ENCODE measurements at places on chromosomes 5 and 9. TPM values are rescaled to one million over a fixed set of nuclear protein-coding genes. Genes with fewer than 3 reads are reported as not detected.

Gene PROB1
- total RNA-seq: 1.3 TPM

Gene SHC3
- 0.83 TPM for total RNA-seq

DNA sequence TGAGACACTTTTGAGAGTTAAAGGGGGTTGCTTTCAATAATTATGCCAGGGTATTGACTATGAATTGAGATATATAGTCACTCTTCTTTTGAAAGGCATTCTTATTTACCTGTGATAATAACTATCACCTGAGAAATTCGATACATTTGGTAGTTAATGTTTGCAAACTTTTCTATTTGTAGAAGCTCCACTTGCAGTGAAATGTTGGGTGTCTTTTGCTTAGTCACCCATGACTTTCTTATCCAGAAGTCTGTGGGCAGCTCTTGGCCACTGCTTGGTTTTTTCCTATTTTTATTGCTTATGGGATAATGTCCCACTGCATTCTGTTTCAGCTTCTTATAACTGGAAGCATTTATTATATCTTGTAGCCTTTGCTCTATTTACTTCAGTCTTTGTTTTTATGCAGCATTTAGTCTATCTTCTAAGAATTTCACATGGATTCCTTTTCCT is 3.9 kb downstream of the MACIR start:
- DNase-seq: no peak
- H3K27ac ChIP-seq: no peak overlapping the region
- H3K36me3 ChIP-seq: no peaks in the 10 kb centered on the region
- no peak overlapping the region for H3K4me3 ChIP-seq
- no peaks in the 10 kb centered on the region for H3K27me3 ChIP-seq
- H3K4me1 ChIP-seq: peaks cover 4% of the 10 kb centered on the region

GRCh38 chr9:130480673-130481072 is 35.9 kb downstream of the ASS1 start:
- no peaks in the 10 kb centered on the region for H3K36me3 ChIP-seq
- H3K27me3 ChIP-seq: peaks cover 8% of the 10 kb centered on the region
- no peak overlapping the region for H3K27ac ChIP-seq

DNA sequence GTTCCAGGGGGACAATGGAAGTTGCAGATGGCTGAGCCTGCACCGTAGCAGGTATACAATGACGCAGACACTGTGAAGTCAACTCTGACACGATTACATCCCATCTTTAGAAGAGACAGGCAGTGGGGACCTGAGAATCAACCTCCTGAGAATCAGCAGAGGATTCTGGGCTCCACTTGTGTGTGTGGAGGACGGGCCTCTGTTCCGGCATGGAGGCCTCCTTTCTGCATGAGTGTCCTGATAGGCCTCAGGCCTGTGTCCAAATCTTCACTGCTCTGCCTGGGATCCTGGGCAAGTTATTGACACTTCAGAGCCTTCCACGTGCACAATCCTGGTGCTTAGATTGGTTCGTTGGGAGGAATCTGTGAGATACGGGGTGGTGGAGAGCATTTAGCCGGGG is 151.2 kb upstream of the COL5A1 start:
- no peak overlapping the region for H3K4me3 ChIP-seq
- no peaks in the 10 kb centered on the region for H3K36me3 ChIP-seq
- peaks cover 31% of the 10 kb centered on the region for H3K4me1 ChIP-seq
- no peak overlapping the region for H3K27ac ChIP-seq

DNA sequence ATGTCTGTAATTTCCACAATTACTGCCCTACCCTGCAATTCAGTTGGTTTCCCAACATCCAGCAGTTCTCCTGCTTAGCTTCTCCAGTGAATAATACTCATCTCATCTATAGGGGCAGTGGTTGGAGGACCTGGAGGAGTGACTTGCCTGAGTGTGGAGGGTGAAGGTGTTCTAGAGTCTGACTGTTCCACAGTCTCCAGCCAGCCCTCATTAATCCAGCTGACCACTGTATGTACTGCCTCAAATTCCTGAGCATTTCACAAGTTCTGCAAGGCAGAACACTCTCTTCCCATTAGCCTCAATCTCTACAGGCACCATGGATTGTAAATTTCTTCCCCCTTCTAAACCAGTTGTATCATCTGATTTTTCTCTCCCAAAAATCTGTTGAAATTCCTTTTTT is 147.4 kb upstream of the NFIL3 start:
- H3K4me1 ChIP-seq: peaks cover 5% of the 10 kb centered on the region
- no peaks in the 10 kb centered on the region for H3K27me3 ChIP-seq
- H3K27ac ChIP-seq: no peak overlapping the region

- H3K4me3 ChIP-seq: no peak overlapping the region
- no peak overlapping the region for H3K27ac ChIP-seq
- H3K4me1 ChIP-seq: peaks cover 2% of the 10 kb centered on the region
Observed at GRCh38 chr9:128928624-128929023, 7.8 kb downstream of the PHYHD1 start.

DNA sequence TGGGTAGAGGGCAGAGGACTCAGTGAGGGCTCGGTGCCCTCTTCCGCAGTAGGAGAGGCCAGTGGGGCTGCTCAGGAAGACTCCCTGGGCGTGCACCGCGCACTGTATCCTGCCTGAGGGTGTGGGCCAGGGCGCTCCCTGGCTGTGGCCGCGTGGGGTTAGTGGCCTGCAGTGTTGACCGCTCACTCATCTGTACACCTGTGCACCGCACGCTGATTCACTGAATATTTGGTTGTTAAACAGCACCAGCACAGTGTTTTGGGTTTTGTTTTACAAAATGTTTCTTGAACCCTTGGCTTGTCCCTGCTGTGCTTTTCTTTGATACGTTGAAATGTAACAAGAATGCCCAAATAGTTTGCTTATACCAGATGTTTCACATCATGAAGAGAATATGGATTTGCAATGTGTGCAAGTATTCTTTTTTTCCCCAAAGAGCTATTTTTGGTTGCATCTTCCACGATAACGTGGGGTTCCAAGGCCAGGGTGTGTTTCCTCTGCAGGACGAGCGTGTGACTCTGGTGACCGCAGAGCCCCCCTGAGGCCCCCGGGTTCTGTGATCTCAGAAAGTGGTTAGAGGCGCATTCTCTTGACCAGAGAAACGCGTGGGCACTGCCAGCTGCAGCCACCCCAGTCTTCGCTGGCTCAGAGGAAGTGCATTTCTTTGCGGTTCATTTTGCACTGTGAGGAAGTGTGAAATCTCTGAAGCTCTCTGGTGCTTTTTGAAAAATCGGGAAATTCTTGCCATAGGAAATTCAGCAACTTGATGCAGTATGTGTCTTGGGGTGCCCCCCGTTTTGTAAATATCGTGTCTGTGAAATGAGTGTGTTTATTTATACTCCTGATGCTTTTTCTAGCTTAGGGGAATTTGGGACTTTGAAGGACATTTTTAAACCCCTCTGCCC is 46.9 kb downstream of the AHRR start:
- peaks cover 3% of the 10 kb centered on the region for H3K27me3 ChIP-seq
- DNase-seq: peak; percentile 6
- peaks cover 4% of the 10 kb centered on the region for H3K4me1 ChIP-seq
- no peak overlapping the region for H3K4me3 ChIP-seq
- no peak overlapping the region for H3K27ac ChIP-seq

- H3K4me1 ChIP-seq: peaks cover 14% of the 10 kb centered on the region
- DNase-seq: no peak
- peaks cover 3% of the 10 kb centered on the region for H3K27me3 ChIP-seq
Observed at GRCh38 chr9:90062982-90063381, 458.2 kb downstream of the GADD45G start.

- peak overlapping the region; percentile 97 for H3K27ac ChIP-seq
- H3K27me3 ChIP-seq: peaks cover 7% of the 10 kb centered on the region
- H3K36me3 ChIP-seq: peaks cover 17% of the 10 kb centered on the region
- H3K4me3 ChIP-seq: peak overlapping the region; percentile 63
- peaks cover 45% of the 10 kb centered on the region for H3K4me1 ChIP-seq
Observed at GRCh38 chr5:163914910-163915309, 409.5 kb downstream of the MAT2B start.

DNA sequence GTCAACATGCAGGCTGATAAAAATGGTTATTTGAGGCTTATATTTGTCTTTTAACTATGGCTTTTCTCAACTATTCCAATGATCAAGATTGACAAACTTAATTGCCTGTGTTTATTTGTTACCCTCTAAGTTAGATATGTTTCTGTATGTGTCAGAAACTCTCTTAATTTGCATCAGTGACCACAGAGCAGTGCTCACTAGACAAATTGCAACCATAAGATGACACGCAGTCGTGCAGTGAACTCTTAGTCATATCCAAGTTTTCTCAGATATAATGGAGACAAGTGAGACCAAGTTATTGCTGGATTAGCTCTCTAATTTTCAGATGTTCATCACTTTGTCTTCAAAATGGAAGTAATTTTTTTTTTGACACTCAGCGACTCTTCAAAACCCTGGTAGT is 342.2 kb upstream of the RFX3 start:
- DNase-seq: no peak
- no peaks in the 10 kb centered on the region for H3K4me1 ChIP-seq
- no peak overlapping the region for H3K27ac ChIP-seq
- no peaks in the 10 kb centered on the region for H3K27me3 ChIP-seq
- no peak overlapping the region for H3K4me3 ChIP-seq

DNA sequence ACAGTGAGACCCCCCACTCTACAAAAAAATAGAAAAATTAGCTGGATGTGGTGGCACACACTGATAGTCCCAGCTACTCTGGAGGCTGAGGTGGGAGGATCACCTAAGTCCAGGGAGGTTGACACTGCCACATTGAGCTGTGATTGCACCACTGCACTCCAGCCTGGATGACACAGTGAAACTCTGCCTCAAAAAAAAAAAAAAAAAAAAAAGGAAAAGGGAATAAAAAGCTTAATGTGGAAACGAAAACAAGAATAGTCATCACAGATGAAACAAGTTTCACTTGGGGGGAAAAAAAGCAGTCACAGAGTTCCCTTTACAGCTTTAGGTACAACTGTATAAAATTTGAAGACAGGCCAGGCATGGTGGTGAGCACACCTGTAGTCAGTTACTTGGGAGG is 84.2 kb downstream of the FNBP1 start:
- H3K36me3 ChIP-seq: no peaks in the 10 kb centered on the region
- DNase-seq: no peak
- H3K27ac ChIP-seq: no peak overlapping the region
- H3K4me1 ChIP-seq: peaks cover 14% of the 10 kb centered on the region
- no peak overlapping the region for H3K4me3 ChIP-seq
- H3K27me3 ChIP-seq: no peaks in the 10 kb centered on the region

DNA sequence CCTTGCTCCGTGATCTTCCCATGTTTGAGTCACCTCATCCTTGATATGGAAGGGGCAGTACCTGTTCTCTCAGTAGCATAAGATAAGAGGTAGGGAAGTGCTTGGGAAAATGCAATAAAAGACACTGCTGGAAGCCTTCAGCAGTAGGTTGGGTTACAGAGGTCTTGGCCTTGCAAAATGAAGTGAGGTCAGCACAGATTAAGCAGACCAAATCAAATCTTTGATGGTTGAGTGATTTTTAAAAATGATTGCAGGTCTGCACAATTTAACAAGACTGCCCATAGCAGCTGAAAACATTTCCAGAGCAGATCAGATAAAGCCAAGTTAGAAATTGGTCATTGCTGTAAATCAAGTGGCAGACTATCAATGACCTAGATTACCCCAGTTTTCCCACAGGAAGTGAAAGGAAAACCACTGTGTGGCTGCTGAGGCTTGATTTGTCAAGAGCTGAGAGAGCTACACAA is 32.9 kb downstream of the PALM2AKAP2 start:
- DNase-seq: no peak
- H3K36me3 ChIP-seq: no peaks in the 10 kb centered on the region
- H3K27ac ChIP-seq: no peak overlapping the region

DNA sequence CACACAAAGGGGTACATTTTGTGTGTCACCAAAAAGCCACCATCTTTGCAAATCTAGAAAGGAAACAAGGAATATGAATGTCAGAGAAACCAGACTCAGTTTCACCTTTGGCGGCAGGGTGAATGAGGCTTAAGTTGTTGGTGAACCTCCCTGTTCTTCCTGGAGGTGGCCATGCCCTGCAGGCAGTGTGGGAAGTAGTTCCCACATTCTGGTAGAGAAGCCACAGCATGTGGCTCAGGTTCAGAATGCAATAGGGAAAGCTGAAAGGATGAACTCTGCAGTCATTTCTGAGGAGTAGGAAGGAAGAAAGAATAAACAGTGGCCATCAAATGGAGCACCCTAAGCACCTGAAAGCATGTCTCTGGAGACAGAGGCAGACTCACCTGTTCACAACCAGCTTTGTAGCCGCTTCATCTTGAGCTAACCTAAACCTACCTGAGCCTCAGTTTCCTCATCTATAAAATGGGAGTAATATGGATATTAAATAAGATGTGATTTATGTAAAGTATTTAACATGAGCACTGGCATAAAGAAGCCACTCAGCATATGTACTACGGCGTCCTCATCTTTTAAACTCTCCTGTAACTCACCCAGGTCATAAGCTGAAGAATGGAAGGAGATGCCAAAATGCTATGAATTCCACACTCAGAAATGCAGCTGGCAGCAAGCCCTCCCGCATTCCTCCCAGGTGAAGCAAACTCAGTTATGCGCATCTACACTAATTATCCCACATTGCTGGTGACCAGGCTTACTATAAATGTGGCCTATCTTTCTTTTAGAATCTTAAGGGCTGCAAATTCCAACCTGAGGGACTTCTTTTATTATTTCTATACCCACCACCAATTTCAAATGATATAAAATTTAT is 86.0 kb downstream of the ZNF608 start:
- H3K4me1 ChIP-seq: peaks cover 61% of the 10 kb centered on the region
- peaks cover 14% of the 10 kb centered on the region for H3K27me3 ChIP-seq
- peak overlapping the region; percentile 81 for H3K4me3 ChIP-seq

DNA sequence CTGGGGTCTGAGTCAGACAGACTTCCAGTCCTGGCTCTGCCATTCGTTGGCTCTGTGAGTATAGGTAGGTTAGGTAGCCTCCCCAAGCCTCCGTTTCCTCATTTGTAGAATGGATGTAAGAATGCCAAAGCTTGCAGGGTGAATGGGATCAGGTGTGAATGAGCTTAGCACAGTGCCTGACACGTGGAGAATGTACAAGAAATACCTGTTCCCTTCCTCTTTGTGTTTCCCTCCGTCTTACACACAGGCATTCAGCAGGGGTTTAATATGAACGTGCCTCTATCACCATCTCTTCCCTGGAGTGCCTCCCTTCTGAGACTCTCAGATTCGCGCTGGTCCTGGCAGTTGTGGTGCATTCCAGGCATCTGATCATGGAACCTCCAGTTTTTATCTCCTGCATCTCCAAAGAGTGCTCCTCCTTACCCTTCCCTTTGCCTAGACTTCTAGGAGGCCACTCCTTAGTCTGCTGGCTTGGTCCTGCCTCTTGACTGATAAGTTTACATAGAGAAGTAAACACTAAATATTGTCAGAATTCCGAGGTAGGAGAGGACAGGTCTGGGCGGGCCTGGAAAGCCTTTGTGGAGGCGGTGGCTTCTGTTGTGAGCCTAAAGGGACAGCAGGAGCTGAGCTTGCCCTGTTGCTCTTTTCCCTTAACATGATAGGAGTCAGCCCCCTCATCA is 199.4 kb downstream of the AOPEP start:
- no peak for DNase-seq
- H3K27ac ChIP-seq: no peak overlapping the region
- H3K27me3 ChIP-seq: peaks cover 18% of the 10 kb centered on the region

All from glutamatergic neuron (in vitro differentiated cells).